Cardiac muscle cell (in vitro differentiated cells and primary cell): ENCODE measurements at places on chromosomes 7 and 10. TPM values are rescaled to one million over a fixed set of nuclear protein-coding genes. Genes with fewer than 3 reads are reported as not detected.
A peak's percentile ranks its signal among the peaks of the same experiment; 100 is the strongest.

- no peak for DNase-seq
Measured at GRCh38 chr7:127815631-127816145, 163.7 kb downstream of the SND1 start.

DNA sequence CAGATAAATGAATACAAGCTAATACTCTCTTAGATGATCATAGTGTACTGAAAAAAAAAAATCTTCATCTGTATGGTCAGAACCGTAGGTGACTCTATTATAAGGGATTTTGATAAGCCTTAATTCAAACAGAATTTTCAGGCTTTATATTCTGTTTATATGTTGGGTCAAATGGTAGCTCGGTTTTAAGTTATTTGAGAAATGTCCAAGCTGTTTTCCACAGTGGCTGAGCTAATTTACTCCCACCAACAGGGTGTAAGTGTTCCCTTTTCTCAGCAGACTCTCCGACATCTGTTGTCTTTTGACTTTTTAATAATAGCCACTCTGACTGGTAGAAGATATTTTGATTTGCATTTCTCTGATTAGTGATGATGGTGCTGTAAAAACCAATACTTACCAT is 328.8 kb upstream of the MAGI2 start:
- DNase-seq = peak; percentile 52

- DNase-seq = no peak
Measured at GRCh38 chr7:374706-375311, 84.8 kb downstream of the FOXL3 start.

GRCh38 chr10:75935650-75936400 is 504.4 kb downstream of the LRMDA start:
- no peak for DNase-seq

DNA sequence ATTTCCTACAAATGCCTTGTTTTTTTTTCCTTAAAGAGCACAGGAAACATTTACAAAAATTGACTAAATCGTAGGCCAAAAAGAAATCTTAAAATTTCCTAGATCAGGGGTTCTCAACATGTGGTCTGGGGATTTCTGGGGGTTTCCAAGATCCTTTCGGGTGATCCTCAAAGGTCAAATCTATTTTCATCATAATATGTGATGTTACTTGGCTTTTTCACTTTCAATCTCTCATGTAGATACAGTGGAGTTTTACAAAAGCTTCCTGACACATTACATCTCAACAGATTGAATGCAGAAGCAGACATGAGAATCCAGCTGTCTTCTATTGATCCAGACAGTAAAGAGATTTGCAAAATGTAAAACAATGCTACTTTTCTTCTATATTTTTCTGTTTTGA is 497.3 kb downstream of the INHBA start:
- DNase-seq = no peak

- DNase-seq = peak; percentile 59
Measured at GRCh38 chr10:132387764-132388210, 9.2 kb upstream of the PWWP2B start.

- DNase-seq = no peak
Measured at GRCh38 chr10:90041585-90041984, 340.2 kb downstream of the KIF20B start.

DNA sequence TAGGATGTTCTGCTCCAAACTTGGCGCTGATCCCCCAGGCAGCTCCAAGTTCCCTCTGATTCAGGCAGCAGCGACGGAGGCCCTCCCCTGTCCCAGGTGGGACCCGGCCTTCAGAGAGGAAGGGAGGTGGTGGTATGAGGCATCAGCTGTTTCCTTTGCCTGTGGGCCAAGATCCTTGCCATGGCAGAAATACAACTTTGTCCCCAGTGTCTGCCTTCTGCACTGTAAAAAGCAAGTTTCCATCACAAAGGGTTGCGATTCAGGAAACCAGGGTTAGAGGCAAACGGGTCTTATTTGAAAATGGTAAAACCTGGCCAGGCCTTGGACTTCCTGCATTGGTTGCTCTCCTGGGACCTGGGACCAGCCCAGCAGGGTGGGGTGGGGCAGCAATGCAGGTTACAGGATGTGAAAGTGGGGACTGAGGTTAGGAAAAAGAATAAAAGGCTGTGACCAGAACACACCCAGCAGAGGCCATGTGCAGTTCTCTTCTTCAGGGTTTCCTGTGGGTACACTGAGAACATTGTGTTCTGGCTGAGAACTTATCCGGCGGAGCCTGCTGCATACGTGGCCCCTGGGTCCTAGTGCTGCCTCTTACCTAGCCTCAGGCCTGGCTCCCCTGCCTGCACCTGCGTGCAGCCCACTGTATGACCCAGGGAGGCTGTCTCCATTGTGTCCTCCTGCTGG is 25.1 kb upstream of the DDIT4 start:
- DNase-seq = peak; percentile 84

GRCh38 chr7:2003451-2003930 is 229.3 kb downstream of the MAD1L1 start:
- no peak for DNase-seq

DNA sequence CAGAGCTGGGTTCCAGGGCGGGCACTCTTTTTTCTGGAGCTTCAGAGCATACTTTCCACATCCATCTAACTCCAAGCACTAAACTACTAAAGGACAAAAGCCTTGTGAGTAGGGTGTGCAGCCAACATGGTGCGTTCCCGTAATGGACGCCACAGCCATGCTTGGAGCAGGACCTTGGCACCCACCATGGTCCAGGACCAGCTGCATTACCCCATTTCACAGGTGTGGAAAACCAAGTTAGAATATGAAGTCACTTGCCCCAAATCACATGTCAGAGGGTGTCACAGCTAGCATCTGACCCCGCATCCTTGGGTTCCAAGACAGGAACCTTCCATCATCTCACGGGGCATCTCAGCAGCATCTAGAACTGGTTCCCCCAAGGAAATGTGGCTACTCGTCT is 112.4 kb downstream of the SMURF1 start:
- DNase-seq = no peak

DNA sequence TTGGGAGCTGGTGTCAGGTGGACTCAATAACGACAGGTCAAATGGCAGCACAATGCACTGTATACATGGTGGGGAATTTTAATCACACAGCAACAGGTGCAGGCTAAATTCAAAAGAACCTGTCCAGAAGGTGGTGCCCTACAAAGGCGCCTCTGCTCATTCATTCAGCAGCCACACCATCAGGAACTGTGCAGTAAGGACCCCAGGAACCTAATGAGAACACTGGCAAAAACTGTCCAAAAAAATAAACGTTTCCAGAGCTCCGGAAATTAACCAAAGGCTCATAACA is 21.9 kb upstream of the CRYGN start:
- DNase-seq = no peak

DNA sequence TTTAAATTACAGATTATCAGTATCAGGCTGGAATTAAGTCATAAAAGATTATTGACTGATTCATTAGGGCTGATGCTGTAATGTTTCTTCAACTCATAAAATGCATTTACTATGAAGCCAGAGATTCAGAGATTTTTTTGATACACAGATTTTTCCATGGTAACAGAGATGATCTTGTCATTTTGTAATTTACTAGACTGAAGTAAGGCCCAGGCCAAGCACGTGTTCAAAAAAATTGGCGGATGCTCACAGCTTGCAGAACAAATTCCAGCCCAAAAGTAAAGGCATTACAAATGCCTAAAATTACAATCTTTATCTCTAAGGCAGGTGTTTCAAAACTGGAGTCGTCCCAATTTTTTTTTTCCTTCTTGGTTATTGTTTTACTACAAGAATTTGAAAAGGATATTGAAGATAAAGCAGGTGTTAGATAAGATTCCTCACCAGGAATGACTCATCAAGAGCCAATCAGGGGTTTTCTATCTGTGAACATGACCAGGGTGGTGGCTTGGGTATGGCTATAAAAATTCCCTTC is 78.4 kb upstream of the MEOX2 start:
- DNase-seq = no peak

The TMEM139 gene
- 0.11 and 0.69 TPM in 2 replicates for total RNA-seq

The TRIM50 gene
- total RNA-seq = 0.32 TPM in 1 of 2 replicates, not detected in the other

The SPDYE5 gene
- not detected in 2 replicates for total RNA-seq

The UROS gene
- 88.4 and 121 TPM in 2 replicates for total RNA-seq

The PRR15 gene
- 4.9 and 8.9 TPM in 2 replicates for total RNA-seq

The CALML5 gene
- total RNA-seq = not detected in 2 replicates
